ENCODE measurements at places on chromosomes 4 and X. TPM values are rescaled to one million over a fixed set of nuclear protein-coding genes. Genes with fewer than 3 reads are reported as not detected.

DNA sequence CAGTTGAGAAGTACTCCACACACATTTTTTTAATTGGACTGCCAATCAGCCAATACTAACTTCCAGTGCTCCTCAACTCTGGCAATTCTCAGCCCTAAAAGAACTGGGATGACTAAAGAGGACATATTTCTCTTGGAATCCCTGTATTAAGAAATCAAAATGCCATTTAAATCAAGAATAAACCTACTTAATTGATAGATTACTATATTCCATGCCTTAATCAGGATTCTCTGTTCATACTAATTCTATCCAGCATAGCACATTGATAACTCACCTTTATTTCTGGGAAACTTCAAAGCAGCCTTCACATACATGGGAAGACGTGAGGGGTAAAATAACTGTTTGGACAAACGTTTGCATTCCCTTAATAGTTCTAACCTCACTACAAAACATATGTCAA is 93.0 kb upstream of the DKK2 start:
- H3K27me3 ChIP-seq, result no peaks in the 10 kb centered on the region
- DNase-seq, result no peak
- H3K27ac ChIP-seq, result no peak overlapping the region
- no peaks in the 10 kb centered on the region for H3K4me1 ChIP-seq
- H3K36me3 ChIP-seq, result no peaks in the 10 kb centered on the region
- H3K4me3 ChIP-seq, result no peak overlapping the region

- H3K4me1 ChIP-seq, result peaks cover 37% of the 10 kb centered on the region
- DNase-seq, result no peak
- no peak overlapping the region for H3K4me3 ChIP-seq
Observed at GRCh38 chr4:184344899-184345572, 127.4 kb upstream of the ENPP6 start.

- H3K27ac ChIP-seq, result no peak overlapping the region
- H3K4me1 ChIP-seq, result no peaks in the 10 kb centered on the region
- H3K36me3 ChIP-seq, result no peaks in the 10 kb centered on the region
Observed at GRCh38 chrX:145552643-145553042, 265.0 kb upstream of the SLITRK2 start.

DNA sequence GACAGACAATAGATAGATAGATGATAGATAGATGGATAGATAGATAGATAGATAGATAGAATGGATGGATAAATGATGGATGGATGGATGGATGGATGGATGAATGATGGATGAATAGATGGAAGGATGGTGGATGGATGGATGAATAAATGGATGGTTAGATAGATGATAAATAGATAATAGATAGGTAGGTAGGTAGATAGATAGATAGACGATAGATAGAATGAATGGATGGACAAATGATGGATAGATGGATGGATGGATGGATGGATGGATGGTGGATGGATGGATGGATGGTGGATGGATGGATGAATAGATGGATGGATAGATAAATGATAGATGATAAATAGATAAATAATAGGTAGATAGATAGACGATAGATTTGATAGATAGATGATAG is 287.4 kb downstream of the CRLF2 start:
- no peak overlapping the region for H3K27ac ChIP-seq
- no peaks in the 10 kb centered on the region for H3K36me3 ChIP-seq
- no peak overlapping the region for H3K4me3 ChIP-seq
- no peak for DNase-seq

SMARCA5 gene
- 41.2 TPM for total RNA-seq

OPRPN gene
- not detected for total RNA-seq

TENM3 gene
- total RNA-seq, result 1.6 TPM

GRCh38 chrX:153488231-153488914 is 6.4 kb upstream of the BGN start:
- H3K36me3 ChIP-seq, result no peaks in the 10 kb centered on the region
- H3K27me3 ChIP-seq, result no peaks in the 10 kb centered on the region
- H3K4me1 ChIP-seq, result no peaks in the 10 kb centered on the region
- H3K27ac ChIP-seq, result no peak overlapping the region
- no peak overlapping the region for H3K4me3 ChIP-seq

GRCh38 chr4:173202395-173202794 is 33.8 kb downstream of the GALNT7 start:
- no peak overlapping the region for H3K4me3 ChIP-seq
- no peak overlapping the region for H3K27ac ChIP-seq
- no peak for DNase-seq
- H3K36me3 ChIP-seq, result no peaks in the 10 kb centered on the region
- no peaks in the 10 kb centered on the region for H3K27me3 ChIP-seq
